Panc1 (cell line): ENCODE measurements at places on chromosomes 4 and X.

- DNase-seq: no peak
These were observed 69.5 kb downstream of the ACOX3 start for GRCh38 chr4:8370835-8371595.

- no peak for DNase-seq
These were observed 399.5 kb downstream of the NKX6-1 start for GRCh38 chr4:84099599-84099998.

DNA sequence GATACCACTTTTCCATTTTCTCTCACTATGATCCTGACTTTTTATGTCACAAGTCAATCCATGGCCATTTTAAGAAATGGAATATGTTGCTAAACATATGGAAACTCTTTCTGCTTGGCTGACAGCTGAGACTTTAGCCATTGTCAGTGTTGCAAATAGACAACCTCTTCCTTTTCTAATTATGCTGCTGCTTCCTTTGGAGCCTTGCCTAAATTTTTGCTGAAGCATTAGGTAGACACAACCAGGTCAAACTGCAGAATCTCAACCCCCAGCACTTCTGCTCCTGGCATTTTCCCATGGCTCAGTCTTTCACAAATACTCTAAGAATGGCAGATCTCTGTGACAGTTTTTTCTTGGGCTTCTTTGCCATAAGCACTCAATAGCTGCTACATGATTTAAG lies 543.3 kb downstream of the GRID2 start:
- no peak for DNase-seq

DNA sequence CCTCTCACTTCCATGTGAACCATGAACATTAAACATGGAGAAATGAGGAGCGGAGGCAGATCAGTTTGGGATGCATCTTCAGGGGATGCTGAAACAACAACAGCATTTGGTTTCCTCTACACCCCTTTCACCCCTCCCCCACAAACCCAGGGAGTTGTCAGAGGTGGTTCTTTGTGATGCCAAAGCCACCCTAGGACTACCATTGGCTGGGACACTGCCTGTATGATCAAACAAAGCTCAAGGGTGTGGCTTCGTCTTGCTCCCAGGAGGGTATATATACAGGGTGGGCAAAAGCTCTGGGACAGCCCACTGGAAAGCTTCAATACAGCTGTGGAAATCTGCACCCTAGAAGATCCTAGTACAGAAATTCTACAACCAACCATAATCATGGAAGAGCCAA lies at the start of gene SPANXN4:
Gene SPANXN4 (plus strand): TSS at position 301 of the 400 bp plus-strand sequence. CDS start 87 bp downstream, at position 388.
- DNase-seq: no peak

- DNase-seq: no peak
These were observed 72.1 kb upstream of the MAMLD1 start for GRCh38 chrX:150291014-150291413.

- DNase-seq: no peak
These were observed 14.2 kb downstream of the COX7B2 start for GRCh38 chr4:46894826-46895225.

GRCh38 chrX:15350329-15350996 lies 15.1 kb upstream of the PIGA start:
- DNase-seq: no peak

GRCh38 chr4:141142423-141142822 lies 9.2 kb upstream of the RNF150 start:
- DNase-seq: no peak

DNA sequence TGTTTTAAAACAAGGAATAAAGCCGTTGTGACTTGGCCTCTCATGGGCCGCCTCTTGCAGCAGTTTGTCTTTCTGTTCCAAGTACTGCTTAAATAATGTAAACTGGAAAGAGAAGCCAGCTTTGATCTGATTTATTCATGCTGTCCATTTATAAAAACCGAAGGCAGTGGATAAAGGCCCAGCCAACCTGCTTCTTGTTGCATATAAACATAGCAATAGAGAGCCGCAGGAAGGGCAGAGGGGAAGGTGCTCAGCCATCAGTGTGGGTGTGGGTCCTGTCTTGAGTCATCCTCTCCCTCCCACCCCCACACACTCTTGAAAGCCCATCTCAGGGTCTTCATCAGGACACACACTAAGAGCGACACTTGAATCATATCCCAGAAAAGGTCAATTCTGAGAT lies 187.9 kb upstream of the FAM9B start:
- no peak for DNase-seq

GRCh38 chr4:54085284-54085683 lies 14.7 kb upstream of the GSX2 start:
- peak; percentile 88 for DNase-seq

DNA sequence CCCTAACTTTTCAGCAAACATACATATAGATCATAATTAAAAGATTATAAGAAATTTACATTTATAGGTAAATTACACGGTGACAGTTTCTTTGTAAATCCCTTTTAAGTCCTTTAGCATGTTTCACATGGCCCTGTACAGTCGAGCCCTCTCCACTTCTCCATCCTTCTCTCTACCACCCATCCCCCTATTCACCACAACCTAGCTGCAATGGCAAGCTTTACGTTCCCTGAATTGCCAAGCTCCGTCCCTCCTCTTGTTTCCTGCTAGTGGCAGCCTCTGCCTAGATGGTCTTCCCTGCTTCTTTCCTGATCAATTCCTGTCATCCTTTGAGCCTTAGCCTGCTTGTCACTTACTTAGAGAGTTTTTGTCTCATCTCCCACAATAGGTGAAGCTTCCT lies 116.2 kb downstream of the TMA16 start:
- DNase-seq: no peak

- no peak for DNase-seq
These were observed 12.8 kb downstream of the AMER1 start for GRCh38 chrX:64192673-64193072.

- peak; percentile 12 for DNase-seq
These were observed 282.9 kb downstream of the USP46 start for GRCh38 chr4:52376132-52376704.

- no peak for DNase-seq
These were observed 12.7 kb upstream of the SPIN4 start for GRCh38 chrX:63363788-63364187.
